ENCODE measurements at places on chromosomes 1 and 21.

DNA sequence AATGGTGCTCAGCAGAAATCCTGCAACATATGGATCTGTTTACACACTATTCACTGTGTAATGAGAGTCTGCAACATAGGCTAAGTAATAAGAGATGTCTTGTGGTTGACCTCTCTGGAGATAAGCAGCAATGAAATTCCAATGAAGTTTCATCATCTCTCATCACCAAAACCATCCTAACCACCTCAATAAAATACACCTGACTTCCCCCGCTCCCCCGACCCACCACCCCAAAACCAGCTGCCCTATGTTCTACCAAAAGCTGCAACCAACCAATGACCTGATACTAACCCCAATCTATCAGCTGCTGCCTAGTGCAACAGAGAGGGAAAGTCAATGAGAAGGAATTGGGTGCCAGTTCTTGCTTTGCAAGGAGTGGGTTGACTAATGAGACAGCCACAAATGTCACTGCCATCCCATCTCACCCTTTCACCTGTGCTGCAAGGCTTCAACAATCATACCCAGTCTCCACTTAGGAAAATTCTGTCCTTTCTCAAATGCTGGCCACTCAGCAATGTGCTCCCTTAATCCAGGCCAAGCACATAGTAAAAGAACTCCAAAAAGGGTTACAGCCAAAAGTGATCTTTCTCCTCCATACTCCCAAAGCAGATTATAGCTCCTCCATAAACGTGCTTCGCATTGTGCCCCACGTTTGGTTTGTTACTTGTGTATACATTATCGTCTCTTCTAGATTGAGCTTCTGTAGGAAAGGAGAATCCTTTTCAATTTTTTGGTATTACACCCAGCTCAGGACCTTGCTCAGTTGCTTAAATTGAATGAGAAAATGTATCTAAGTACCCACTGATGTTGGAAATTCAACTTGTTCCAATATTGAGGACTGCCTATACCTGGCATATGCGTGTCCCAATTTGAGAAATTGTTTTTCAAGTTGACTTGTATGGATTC, 29.0 kb downstream of the MRPL39 start:
- DNase-seq: no peak

DNA sequence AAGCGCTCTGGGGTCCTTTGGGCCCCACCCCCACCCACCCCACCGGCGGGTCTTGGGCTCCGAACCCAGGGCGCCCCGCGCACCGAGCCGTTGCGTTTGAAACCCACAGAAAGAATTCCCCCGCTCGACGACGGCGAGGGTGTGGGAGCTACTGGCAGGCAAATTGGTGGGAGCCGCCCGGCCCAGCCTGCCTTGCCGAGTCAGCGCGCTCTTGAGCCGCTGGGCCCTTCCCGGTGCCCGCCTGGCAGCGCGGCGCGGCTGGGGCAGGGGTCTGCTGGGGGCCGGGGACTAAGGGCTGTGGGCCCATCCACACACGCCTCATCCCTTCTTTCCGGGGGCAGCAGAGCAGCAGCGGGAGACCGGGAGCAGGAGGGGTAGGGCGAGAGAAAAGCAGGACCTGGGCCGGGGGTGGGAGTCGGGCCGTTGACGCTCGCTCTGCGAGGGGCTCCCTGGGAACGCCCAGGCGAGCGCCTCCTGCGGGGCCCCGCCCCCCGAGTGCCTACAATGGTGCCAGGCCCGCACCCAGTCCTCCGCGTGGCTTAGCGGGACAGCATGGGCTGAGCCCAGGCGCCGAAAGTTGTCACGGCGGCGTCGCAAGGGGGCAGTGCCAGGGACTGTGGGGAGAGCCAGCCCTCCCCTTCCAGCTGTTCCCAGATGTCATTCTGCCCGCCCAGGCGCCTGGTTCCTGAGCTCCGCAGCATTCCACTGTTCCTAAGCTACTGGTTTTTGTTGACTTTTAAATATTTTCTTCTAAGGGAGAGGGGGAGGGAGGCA, at the start of gene C1orf94:
TSS of gene C1orf94 (plus strand) at position 78 of the 774 bp plus-strand sequence. CDS start 883 bp downstream, outside the sequence.
- DNase-seq: no peak

- DNase-seq: peak; percentile 10
Measured at GRCh38 chr1:58781541-58782177, 2.2 kb downstream of the JUN start.

DNA sequence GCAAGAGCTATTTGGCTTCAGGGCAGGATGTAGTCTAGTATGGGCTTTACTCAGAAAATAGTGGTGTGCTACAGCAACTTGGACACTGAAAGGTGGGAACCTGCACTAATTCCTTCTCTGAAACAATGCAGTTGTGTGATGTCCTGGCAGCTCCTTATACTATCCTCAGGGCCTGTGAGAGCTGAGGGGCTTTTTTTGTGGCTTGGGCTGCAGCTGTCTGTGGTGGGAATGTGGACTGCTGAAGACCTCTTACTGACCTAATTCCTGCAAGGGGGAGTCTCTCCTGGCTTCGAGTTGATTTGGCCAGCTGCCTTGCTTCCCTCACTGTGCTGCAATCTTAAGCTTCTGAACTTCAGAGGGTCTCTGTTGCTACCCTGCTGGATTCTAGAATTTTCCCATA, 22.3 kb upstream of the CHODL start:
- no peak for DNase-seq

GRCh38 chr1:19087737-19088594, 122.1 kb downstream of the UBR4 start:
- no peak for DNase-seq

DNA sequence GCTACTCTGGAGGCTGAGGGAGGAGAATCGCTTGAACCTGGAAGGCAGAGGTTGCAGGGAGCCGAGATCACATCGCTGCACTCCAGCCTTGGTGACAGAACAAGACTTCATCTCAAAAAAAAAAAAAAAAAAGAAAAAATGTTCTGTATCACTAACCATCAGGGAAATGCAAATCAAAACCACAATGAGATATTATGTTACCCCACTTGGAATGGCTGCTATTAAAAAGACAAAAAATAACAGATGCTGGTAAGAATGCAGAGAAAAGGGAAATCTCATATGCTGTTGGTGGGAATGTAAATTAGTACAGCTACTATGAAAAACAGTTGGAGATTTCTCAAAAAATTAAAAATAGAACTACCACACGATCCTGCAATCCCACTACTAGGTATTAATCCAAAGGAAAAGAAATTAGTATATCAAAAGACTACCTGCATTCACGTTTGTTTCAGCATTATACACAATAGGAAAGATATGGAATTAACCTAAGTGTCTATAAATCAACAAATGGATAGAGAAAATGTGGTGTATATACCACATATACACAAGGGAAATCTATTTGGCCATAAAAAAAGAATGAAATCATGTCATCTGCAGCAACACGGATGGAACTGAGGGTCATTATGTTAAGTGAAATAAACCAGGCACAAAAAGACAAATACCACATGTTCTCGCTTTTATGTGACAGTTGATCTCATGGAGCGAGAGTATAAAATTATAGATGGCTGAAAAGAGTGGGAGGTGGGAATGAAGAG, 62.6 kb downstream of the ABL2 start:
- no peak for DNase-seq
